Left colon (tissue), 2 donors: ENCODE measurements at places on chromosomes 3 and 15.

GRCh38 chr3:25971736-25972135, 181.8 kb downstream of the OXSM start:
- DNase-seq, result no peak

- DNase-seq, result no peak
These were observed 88.7 kb downstream of the SEMA6D start for GRCh38 chr15:47806008-47806407.

GRCh38 chr3:21585216-21585740, 165.7 kb downstream of the ZNF385D start:
- DNase-seq, result no peak

GRCh38 chr15:50030456-50030855, 88.6 kb downstream of the ATP8B4 start:
- no peak for DNase-seq

GRCh38 chr3:38763569-38763968, 52.4 kb downstream of the SCN10A start:
- DNase-seq, result no peak

- DNase-seq, result no peak
These were observed 4.7 kb upstream of the DNASE1L3 start for GRCh38 chr3:58215317-58216025.

DNA sequence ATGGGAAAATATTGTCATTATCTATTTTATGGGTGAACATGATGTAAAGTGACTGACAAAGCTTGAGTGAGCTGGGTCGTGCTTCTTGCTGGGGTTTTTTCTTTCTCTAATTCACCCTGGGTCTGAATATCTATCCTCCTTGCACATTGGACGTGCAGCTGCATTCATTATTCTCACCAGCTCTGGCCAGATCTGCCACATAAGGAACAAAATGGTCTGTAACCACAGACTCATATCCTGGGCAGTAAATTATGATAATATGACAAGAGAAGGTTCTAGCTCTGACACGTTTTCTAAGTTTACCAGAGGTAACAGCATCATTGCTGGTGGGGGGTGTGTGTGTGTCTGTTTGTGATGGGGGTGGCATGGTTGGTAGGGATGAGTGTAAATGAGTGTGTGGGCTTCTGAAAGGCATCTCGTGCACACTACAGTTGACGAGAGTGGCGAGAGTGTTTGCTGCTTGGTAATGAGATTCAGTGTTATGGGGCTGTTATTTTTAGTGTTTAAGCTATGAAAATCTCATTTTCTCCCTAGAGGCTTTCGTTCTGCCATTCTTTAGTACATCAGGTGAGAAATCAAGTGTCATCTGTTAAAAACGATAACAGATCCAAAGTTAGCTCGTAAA, 418.4 kb downstream of the PDCD6IP start:
- no peak for DNase-seq

DNA sequence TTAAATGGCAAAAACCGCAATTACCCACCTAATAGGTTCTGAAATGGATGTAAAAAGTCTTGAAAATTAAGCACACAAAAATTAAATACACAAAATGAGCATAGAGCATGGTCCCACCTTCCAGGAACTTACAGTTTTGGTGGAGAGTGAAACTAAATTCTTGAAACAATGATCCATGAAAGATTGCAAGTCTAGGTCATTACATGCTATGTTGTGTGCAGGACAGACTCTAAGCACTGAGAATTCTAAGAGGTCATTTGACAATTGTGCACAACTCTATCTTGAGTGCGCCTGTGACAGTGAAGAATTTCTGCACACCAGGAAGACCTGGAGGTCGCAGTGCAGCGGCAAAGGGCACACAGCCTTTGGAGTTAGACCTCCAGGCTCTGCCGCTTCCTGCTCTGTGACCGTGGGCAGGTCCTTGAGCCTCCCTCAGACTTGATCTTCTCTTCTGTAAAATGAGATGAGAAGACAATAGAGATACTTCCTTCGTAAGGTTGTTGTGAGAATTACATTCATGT, 153.3 kb upstream of the TPM1 start:
- DNase-seq, result no peak

GRCh38 chr3:180646187-180646790, 33.0 kb downstream of the CCDC39 start:
- no peak for DNase-seq

DNA sequence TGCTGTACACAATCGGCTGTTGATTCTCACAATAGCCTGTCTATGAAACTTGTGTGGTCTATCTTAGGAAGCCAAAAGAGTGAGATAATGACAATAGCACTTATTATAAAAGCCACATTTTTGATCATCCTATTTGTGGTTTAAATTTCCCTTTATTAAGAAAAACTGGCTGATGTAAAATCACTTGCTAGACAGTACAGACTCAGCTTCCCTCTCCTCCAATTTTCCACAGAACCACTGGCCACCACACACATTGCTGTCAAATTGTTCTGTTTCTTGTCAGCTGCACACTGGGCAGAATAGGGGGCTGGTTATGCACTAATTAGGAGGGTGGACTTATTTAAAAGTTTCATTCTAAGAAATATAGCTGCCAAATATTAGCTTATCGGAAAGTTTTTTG, 425.9 kb downstream of the EPHA3 start:
- DNase-seq, result no peak
